Activated CD4-positive, CD25-positive, alpha-beta regulatory T cell treated with anti-CD3 and anti-CD28 coated beads, Interleukin-2, amount 50 U/mL, for 72 hours (primary cell): ENCODE measurements at places on chromosomes 12 and 14.

DNA sequence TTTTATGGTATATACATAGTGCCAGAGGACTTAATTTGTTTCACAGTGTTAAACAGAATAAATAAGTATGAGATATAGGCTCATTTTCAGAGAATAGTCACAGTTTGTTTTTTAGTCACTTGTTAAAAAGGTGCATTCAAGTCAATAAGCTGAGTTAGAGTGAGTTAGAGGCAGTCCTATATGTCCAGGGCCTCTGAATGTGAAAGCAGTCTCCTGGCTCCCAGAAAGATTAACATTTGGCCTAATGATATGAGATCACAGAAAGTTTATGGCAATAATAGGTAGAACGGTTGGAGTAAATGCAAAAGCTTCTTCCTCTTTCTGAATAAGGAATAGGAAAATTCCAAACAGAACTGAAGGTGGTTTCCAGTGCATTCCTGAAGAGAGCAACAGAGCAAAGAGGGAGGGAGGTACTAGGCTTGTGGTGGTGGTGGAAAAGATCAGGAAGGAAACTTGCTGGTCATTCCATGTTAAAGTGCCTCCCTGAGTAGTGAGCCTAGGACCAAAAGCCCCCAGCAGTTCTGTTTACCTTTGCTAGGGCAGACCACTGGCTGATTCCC is 54.4 kb downstream of the SLC38A4 start:
- DNase-seq: no peak

- DNase-seq: no peak
Measured at GRCh38 chr12:12608557-12608957, 3.1 kb upstream of the CREBL2 start.

DNA sequence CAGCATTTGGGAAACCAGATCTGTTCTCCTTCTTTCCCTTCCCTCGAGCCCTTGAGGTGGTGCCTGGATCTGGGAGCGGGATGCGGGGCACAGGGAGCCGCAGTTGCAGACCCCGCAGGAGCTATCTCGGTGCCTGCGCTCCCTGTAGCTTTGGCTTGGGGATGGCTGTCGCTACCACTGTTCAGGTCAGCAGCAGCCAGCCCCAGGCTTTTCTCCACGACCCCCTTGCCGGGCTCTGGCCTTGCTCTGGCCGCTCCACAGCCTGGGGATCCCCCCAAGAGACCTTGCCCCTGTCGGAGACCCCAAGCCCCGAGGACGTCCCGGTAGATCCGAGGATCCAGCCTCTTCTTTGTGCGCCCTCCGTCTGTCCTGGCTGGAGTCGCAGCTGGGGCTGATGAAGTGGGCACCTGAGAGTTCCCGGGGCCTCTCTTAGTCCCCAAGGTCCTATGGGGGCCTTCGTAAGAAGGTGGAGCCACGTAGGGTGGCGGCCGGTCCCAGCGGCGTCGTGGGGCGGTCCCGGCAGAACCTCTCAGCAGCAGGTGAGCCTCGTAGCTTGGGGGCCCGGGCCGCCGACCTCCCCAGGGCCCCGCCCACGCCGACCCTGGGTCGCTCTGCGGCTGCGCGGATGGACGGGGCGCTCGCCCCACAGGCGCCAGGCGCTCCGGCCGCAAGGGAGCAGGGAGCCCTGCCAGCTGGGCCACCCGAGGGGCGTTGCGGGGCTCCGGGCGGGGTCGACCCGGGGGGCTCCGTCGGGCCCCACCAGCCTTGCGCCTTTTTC is 1.3 kb downstream of the DDN start:
- peak; percentile 47 for DNase-seq

DNA sequence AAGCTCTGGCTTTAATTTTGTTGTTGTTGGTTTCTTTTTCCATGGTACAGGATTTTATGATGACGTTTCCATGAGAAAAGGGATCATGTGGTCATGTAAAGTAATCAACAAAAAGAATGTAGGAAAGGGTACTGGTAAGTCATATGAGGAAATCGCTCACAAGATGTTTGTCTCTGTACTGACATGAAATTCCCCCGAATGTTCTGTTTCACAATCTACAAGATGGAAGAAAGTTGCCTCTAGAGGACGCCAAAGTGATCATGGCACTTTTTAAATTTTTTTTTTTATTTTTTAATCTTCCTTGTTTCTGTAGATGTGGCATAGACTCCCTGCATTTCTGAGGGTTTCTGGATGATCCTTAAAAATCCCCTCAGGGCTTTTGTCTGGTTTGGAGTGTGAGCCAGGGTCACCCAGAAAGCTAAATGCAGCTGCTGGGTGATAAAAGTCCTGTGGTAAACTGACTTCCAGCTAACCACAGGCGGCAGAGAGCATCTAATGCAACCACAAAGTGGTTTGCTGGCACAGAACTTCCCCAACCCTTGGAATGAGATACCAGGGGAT is 393.5 kb downstream of the CCDC91 start:
- DNase-seq: no peak

- DNase-seq: no peak
Measured at GRCh38 chr14:75340921-75341320, 62.3 kb downstream of the FOS start.

- no peak for DNase-seq
Measured at GRCh38 chr14:94164685-94165431, 9.3 kb upstream of the PPP4R4 start.
